Bronchus fibroblast of lung (primary cell): ENCODE measurements at places on chromosomes 6 and 20. TPM values are rescaled to one million over a fixed set of nuclear protein-coding genes. Genes with fewer than 3 reads are reported as not detected.

Gene LY86
- total RNA-seq, result not detected in 2 replicates

Gene ARMH2
- not detected in 2 replicates for total RNA-seq

Gene MMP24
- 0.15 and 0.17 TPM in 2 replicates for total RNA-seq

Gene MACROD2
- total RNA-seq, result not detected in 2 replicates

Gene BTN1A1
- total RNA-seq, result not detected in 2 replicates

Gene CEP85L
- total RNA-seq, result 3.9 and 4.5 TPM in 2 replicates

Gene NEU1
- 53.8 and 61.4 TPM in 2 replicates for total RNA-seq

Gene SYNJ2
- total RNA-seq, result 12.4 and 12.8 TPM in 2 replicates

Gene MAS1
- not detected in 2 replicates for total RNA-seq

Gene BPIFB2
- not detected in 2 replicates for total RNA-seq

Gene KHDC1
- 4.0 and 6.1 TPM in 2 replicates for total RNA-seq

Gene PIM1
- total RNA-seq, result 21.7 and 26.1 TPM in 2 replicates

Gene REM1
- not detected in 2 replicates for total RNA-seq

Gene DEFB124
- total RNA-seq, result not detected in 2 replicates

Gene KCNG1
- 51.0 and 58.0 TPM in 2 replicates for total RNA-seq

Gene RPN2
- 211 and 215 TPM in 2 replicates for total RNA-seq

Gene PCSK2
- total RNA-seq, result not detected in 2 replicates

Gene TRIM10
- total RNA-seq, result not detected in 2 replicates

Gene CGA
- total RNA-seq, result not detected in 2 replicates

Gene ZC2HC1B
- total RNA-seq, result not detected in 2 replicates

Gene ALDH8A1
- total RNA-seq, result 0.15 and 0.17 TPM in 2 replicates

Gene DNMT3B
- 3.0 and 4.0 TPM in 2 replicates for total RNA-seq

Gene ISM1
- under 0.01 and 0.15 TPM in 2 replicates for total RNA-seq

Gene TFAP2A
- not detected in 2 replicates for total RNA-seq

Gene PPP1R14C
- total RNA-seq, result not detected in 2 replicates

Gene TFAP2D
- not detected in 2 replicates for total RNA-seq

Gene OSTM1
- 8.9 and 10.4 TPM in 2 replicates for total RNA-seq

Gene NTSR1
- 0.17 TPM in 1 of 2 replicates, not detected in the other for total RNA-seq

Gene TMEM74B
- total RNA-seq, result not detected in 2 replicates

Gene PACRG
- total RNA-seq, result not detected in 2 replicates

Gene FYN
- 37.3 and 51.3 TPM in 2 replicates for total RNA-seq

Gene FLRT3
- total RNA-seq, result 1.5 TPM in 2 replicates

Gene SCGN
- total RNA-seq, result not detected in 2 replicates

Gene HECA
- total RNA-seq, result 7.7 and 10.1 TPM in 2 replicates

Gene FHL5
- total RNA-seq, result not detected in 2 replicates

Gene WFDC5
- total RNA-seq, result not detected in 2 replicates

Gene HSD17B8
- total RNA-seq, result 10.7 and 11.1 TPM in 2 replicates

Gene PTPN1
- 40.7 and 41.5 TPM in 2 replicates for total RNA-seq

Gene TREML2
- total RNA-seq, result not detected in 2 replicates

Gene WFDC6
- total RNA-seq, result not detected in 2 replicates

Gene SRSF12
- 0.34 and 0.45 TPM in 2 replicates for total RNA-seq

Gene HLA-DQB2
- not detected in 2 replicates for total RNA-seq

Gene SLC35F1
- total RNA-seq, result under 0.01 and 0.15 TPM in 2 replicates

Gene CDH22
- not detected in 2 replicates for total RNA-seq

Gene FAM83C
- under 0.01 TPM in 1 of 2 replicates, not detected in the other for total RNA-seq

Gene SGK1
- total RNA-seq, result 31.3 and 34.9 TPM in 2 replicates

Gene FGD2
- not detected in 2 replicates for total RNA-seq

Gene SIM1
- not detected in 2 replicates for total RNA-seq

Gene ANGPT4
- total RNA-seq, result under 0.01 TPM in 1 of 2 replicates, not detected in the other

Gene E2F1
- total RNA-seq, result 16.8 and 19.5 TPM in 2 replicates

Gene LY6G6C
- total RNA-seq, result not detected in 2 replicates

Gene HUS1B
- total RNA-seq, result 0.17 TPM in 1 of 2 replicates, not detected in the other

Gene BTNL2
- not detected in 2 replicates for total RNA-seq

Gene SLC22A1
- under 0.01 TPM in 1 of 2 replicates, not detected in the other for total RNA-seq

Gene GLP1R
- not detected in 2 replicates for total RNA-seq

Gene CD93
- not detected in 2 replicates for total RNA-seq
